PC-9 (cell line): ENCODE measurements at places on chromosomes 11 and 22. TPM values are rescaled to one million over a fixed set of nuclear protein-coding genes. Genes with fewer than 3 reads are reported as not detected.
A peak's percentile ranks its signal among the peaks of the same experiment; 100 is the strongest.

TMEM86A gene
- total RNA-seq: 1.4 and 2.1 TPM in 2 replicates

MMP10 gene
- not detected in 2 replicates for total RNA-seq

SHANK3 gene
- 5.8 and 7.6 TPM in 2 replicates for total RNA-seq

DNA sequence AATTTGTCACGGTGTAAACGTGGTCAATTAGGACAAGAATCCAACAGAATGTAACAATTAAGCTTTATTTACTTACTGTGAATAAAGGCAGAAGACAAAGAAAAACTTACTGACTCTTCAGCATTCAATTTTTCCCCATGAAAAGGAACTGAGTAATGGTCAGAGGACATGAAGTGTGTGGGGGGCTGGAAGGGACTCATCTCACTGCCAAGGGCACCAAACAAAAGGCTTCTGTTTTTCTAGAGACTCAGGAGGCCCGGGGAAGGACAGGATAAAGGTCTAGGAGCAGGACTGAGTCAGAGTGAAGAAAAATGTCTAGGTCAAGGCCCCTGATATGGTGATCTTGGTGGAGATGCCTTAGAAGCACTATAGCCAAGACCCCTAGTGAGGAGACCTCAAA lies 564.2 kb upstream of the ANO5 start:
- DNase-seq: no peak

LARGE2 gene
- 1.4 and 2.6 TPM in 2 replicates for total RNA-seq

DNA sequence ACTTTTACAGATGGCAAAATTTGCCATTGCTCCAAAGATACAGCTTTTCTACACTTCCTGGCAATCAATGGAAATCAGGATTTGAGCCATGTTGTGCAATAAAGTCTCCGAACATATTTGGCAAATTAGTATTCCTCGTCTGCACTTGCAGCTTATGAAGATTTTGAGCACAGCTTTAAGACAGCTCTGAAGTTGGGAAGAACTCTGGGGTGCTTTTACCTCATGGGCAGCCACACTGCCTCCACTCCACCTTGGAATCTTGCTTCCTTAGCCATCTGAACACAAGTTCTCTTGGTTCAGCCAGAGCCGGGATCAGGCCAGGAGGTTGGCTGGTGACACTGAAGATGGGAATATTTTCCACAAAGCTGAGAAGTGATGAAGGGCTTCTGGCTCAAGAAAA lies 191.2 kb downstream of the CWF19L2 start:
- DNase-seq: no peak

TMPRSS13 gene
- total RNA-seq: 18.5 and 21.7 TPM in 2 replicates

TNNT3 gene
- 0.60 TPM in 1 of 2 replicates, not detected in the other for total RNA-seq

GRCh38 chr22:19800761-19801244 lies 40.2 kb downstream of the TBX1 start:
- DNase-seq: no peak

- DNase-seq: no peak
These were observed 65.6 kb downstream of the THAP12 start for GRCh38 chr11:76315182-76315853.

SLC6A5 gene
- not detected in 2 replicates for total RNA-seq

LDHAL6A gene
- not detected in 2 replicates for total RNA-seq

GRCh38 chr11:118621071-118621783 lies 13.8 kb downstream of the PHLDB1 start:
- DNase-seq: peak; percentile 91

DNA sequence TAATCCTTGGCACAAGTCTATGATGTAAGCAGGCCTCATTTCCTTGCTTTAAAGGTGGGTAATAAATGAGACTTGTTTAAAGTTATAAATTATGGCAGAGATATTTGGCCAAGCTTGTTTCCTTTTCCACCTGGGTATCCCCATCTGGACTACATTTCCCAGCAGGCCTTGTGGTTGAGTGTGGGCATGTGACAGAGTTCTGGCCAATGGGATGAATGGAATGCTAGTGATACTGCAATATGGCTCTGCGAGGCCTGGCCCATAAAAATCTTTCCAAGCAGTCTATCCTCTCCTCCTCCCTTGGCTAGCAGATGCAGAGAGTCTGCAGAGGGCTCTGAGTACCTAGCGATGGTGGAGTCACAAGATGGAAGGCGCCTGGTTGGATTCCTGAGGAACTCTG lies 102.5 kb downstream of the TIMP3 start:
- peak; percentile 48 for DNase-seq

DNA sequence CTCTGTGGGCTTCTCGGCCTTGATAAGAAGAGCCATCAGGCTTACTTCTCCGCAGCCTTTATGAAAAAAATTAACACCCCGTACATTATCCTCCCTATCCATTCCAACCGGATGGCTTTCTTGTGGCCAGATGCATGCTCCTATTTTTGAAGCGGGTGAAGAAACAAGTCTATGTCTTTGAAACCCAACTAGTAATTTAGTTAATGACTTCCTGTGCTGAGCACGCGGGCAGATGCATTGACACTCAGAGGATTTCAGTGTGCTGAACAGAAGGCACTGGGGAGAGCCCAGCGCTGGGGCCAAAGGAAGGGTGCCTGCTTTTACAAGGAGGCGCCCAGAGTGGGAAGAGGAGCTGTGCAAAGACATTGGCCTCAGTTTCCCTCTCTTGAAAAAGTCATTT lies 53.3 kb downstream of the ARHGAP8 start:
- DNase-seq: no peak

GRCh38 chr22:38397189-38398085 lies 57.6 kb downstream of the KCNJ4 start:
- no peak for DNase-seq

MYO18B gene
- not detected in 2 replicates for total RNA-seq
